ENCODE measurements at places on chromosomes 7 and 10.

DNA sequence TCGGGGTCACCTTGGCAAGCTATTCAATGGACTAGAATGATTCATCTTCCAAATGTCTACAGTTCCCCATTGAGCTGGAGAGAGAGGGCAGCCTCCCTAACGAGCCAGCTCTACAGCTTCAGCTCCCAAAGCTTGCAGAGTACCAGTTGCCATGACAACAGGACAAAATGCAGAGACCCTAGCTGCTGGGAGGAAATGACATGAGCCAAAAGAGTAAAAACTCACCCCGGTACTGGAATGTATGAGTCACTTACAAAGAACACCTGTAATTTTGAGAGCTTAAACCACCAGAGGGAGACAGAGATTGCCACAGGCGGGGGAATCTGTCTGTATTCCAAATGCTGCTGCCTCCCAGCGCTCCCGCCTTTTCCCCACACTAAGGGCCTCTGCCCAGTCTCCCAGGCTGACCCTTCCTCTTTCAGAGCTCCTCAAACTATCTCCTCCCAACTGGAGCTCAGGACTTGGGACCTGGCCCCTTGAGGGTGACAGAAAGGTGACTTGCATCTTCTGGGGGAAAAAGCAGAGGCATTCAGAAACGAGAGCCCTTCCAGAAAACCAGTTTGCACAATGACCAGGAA is 95.5 kb downstream of the CUL2 start:
- peak; percentile 74 for DNase-seq

DNA sequence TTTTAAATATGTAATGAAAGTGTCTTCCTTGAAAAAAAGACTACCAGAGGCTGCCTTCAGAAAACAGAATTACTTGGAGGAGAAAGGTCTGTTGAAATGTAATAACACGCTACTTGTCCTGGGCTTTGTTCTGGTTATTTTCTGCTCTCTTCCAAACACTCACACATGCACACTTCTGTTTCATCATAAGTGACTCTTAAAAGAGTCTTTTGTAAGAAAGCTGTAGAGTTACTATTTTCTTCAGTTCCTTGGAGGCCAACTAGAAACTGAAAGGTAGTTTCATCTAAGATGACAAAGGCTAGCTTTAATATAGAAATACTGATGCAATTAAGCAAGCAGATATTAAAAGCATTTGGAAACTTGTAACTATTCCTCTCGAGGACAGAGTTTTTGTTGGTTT is 39.1 kb downstream of the TASOR2 start:
- no peak for DNase-seq

DNA sequence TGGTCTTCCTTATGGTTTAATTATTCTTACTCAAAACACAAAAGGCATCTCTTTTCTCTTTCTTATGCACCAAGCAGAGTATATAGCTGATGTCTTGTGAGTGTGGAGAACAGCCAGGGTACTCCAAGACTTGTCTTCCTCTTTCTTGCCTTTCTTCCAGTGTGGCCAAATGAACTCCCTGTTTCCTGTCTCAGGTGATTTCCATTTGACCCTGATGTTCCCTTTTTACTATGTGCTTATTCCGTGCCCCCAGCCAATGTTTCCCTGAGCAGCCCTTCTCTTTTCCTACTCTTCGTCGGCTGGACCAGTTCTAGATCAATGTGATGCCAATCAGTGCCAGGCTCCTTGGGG is 12.6 kb downstream of the OR9A4 start:
- DNase-seq: no peak

GRCh38 chr10:48478980-48479811 is 125.7 kb downstream of the ARHGAP22 start:
- no peak for DNase-seq

DNA sequence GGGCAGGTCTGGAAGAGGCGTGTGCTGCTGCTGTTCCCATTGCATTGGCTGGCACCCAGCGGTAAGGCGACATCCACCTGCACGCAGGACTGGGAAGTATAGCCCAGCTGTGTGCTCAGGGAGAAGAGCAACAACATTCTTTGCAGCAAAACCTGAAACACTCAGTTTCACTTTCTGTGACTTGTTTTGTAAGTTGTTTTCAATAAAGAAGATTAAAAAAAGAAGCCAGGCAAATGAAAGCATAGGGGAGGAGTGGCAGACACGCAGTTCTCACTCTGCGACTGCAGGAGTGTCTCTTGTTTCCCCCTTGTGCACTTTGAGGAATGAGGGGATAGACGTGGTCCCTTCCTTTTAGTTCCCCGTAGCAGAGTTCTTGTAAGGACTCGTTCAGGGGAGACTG is 5.8 kb downstream of the FBH1 start:
- no peak for DNase-seq

DNA sequence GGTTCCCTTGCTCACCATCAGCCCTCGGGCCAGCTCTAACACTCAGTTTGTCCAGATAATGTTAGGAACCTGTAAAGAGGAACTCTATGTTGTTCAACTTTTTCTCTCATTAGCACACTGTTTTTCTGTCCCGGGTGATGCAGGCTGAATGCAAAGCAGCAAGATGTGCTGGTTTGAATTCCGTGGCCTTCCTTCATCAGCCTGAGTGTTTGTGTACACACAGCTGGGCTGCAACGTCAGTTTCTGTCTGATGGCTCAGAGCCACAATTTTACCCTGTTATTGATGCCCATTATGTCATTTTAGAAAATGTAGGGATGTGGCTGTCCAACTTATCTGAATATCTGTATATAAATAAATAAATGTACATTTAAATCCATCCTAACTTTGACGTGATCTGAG is 152.0 kb downstream of the PLPP4 start:
- no peak for DNase-seq

- no peak for DNase-seq
Observed at GRCh38 chr10:71534568-71535194, 138.0 kb downstream of the CDH23 start.

GRCh38 chr7:18393465-18394118 is 102.0 kb upstream of the HDAC9 start:
- no peak for DNase-seq
